ENCODE measurements at places on chromosomes 6 and 20.

GRCh38 chr20:20713244-20713765 is 861 bp upstream of the RALGAPA2 start:
- no peak for DNase-seq

GRCh38 chr20:9342651-9343050 is 171.7 kb upstream of the LAMP5 start:
- no peak for DNase-seq

DNA sequence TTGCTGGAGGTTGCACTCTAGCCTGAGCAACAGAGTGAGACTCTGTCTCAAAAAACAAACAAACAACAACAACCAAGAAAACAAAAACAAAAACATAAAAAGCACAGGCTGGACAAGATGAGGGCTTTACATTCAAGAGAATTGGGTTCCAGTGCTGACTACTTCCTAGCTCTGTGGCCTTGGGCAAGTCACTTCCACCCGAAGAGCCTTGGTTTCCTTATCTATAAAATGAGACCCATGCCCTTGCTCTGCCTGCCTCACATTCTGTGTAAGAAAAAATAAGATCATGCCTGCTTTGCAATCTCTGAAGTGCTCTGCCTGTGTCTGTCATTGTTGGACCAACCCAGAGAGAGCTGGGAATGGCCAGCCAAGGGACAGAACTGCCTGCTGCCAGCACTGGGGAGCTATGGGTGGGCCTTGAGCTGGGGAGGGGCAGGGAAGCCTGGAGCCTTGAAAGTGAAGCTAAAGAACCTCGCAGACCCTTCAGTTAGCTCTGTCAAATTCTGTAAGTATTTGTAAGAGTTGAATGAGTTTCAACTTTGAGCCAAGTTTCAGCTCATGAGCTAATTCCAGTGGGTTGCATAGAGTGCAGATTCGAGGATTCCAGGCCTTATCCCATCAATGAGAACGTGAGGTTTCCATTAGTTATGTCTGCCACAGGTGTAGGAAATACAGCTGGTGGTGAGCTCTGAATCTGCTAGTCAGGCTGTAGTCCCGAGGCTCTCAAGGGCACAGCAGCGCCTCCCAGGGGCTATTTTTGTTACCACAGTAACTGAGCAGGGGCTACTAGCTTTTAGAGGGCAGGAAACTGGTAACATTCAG is 93.2 kb downstream of the DLGAP4 start:
- DNase-seq: peak; percentile 59

DNA sequence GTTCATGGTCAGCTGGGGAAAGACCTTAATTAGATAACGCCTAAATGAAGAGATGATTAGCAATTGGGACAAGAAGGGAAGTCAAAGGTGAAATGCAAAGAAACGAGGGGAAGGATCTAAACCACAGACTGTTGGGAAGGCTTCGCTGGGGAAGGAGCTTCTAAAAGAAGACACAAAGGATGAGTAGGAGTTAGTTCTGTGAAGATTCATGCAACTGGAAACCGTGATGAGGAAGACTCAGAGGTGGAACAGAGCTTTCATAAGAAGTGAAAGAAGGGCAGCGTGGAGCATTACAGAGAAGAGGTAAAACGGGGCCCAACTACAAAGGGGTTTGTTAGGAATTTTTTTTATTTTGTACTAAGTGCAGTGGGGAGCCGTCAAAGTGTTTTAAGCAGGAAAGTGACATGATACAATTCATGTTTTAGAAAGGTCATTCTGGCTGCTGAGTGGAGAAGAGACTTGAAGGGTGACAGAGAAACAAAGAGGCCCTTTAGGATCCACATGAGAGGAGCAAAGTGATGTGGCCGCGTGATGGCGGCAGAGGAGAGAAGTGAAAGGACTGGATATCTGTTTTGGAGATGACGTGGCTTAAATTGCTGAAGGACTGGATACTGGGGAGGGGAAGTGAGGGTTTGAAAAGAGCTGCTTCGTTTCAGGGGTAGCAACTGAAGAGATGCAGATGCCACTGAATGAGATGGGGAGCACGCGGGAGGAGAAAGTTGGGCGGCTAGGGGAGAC is 33.6 kb downstream of the TTI1 start:
- DNase-seq: no peak
